Neuronal stem cell (in vitro differentiated cells): ENCODE measurements at places on chromosomes 11 and 22.

- no peak for DNase-seq
These were observed 65.5 kb downstream of the ARHGAP42 start for GRCh38 chr11:100752371-100753171.

DNA sequence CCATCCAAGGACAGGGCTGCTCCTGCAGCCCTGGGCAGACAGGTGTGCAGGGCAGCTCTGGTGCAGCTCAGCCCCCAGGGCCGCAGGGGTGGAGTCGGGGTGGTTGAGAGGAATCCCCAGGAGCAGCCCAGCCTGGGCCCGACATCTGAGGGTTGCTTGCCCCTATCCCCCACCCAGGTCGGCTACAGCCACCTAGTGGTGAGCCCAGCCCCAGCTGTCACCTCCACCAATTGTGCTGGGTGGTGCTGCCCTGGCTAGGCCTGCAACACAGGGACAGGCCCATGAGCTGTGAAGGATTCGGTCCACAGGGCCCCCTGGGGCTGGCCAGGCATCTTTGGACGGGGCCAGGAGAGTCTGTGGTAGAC, 29.6 kb downstream of the RTN4R start:
- peak; percentile 38 for DNase-seq

DNA sequence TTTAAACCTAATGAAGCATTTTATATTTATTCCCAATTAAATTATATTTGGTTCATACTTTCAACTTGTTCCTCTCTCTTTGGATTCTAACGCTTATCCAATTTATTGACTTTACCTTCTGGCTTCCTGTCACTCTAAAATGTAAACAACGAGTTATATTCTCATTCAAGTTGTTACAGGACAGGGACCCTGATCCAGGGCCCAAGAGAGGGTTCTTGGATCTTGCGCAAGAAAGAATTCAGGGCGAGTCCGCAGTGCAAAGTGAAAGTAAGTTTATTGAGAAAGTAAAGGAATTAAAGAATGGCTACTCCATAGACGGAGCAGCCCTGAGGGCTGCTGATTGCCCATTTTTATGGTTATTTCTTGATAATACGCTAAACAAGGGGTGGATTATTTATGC, 405.6 kb upstream of the API5 start:
- no peak for DNase-seq

DNA sequence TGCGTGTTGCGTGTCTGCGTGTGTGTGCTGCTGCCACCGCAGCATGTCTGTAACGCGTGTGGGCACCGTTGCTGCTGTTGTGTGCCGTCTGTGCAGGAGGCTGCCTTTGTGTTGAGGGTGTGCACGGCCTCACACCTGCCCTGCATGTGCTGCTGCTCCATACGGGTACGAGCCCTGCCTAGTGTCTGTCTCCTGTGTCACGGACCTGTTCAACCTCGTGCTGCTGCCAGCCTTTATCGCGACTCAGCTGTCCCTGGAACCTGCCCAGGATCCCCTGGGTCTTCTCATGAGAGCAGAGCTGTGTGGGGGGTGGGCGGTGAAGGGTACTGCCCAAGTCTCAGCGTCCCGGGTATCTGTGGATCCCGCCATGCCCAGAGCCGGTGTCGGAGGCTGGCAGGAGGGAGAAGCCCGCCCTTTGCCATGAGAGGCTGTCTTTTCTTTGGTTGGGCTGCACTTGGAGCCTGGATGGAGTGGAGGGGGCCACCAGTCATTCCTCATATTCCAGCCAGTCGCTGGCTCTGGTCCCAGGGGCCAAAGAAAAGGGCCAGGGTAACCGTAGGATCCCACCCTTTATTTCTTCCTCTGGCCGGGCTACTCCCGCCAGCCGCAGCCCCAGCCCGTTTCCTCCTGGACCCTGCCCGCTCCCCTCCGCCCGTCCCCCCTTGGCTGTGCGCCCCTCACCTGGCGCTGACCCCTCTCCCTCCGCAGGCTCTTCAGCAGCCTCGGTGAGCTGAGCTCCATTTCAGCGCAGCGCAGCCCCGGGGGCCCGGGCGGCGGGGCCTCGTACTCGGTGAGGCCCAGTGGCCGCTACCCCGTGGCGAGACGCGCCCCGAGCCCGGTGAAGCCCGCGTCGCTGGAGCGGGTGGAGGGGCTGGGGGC, 7.8 kb upstream of the ACR start:
- DNase-seq, result no peak

GRCh38 chr11:48036011-48036410, 55.7 kb downstream of the PTPRJ start:
- no peak for DNase-seq

- DNase-seq, result no peak
These were observed 92.7 kb downstream of the ETS1 start for GRCh38 chr11:128494418-128495332.

DNA sequence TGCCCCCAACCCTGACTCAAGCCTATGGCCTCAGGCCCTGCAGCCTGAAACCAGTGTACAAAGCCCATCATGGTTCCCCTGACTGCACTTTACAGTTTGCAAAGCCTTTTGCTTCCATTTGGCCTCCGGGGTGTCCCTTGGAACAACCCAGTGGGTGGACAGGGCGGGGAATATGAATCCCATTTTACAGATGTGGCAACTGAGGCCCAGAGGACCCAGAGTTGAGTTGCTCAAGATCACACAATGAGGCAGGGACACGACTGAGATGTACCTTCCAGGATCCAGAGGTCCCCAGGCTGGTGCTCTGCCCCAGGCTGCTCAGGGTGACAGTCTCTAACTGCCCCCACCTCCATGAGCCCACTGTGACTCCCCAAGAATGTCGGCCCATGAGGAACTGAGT, 5.4 kb upstream of the POLDIP3 start:
- DNase-seq, result no peak

GRCh38 chr11:74147199-74147929, 23.4 kb downstream of the C2CD3 start:
- DNase-seq, result no peak

DNA sequence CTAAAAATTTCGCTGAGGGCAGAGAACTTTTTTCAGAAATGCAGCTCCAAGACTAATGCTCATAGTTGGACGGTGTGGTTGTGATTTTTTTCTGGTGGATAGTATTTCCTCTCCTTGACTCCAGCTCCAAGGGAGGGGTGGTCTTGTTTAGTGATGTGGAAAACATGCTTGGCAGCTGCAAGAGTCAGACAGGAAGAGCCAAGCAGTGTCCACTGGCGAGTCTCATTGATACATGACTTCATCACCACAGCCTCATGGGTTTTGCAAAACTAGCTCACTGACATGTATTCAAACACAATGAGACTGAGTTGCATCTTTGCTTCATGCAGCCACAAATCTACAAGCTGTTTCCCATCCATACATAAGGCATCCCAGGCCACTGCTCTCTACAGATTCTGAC, 7.3 kb upstream of the KCNJ1 start:
- DNase-seq, result no peak

- no peak for DNase-seq
These were observed 599.1 kb upstream of the FAT3 start for GRCh38 chr11:91625495-91625894.

DNA sequence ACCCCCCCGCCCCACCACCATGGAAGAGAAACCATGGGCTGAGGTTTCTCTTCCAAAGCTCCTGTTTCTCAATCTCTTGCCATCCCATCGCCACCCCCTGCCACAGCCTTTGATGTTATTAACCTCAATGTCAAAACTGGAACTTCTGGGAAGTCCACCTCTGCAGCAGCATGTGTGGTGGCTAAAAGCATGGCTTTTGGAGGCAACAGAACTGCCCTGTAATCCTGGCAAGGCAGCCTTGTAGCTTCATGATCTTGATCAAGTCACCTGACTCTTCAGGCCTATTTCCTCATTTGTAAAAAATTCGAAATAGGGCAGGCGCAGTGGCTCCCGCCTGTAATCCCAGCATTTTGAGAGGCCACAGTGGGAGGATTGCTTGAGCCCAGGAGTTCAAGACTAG, 3.5 kb upstream of the COX8A start:
- no peak for DNase-seq

DNA sequence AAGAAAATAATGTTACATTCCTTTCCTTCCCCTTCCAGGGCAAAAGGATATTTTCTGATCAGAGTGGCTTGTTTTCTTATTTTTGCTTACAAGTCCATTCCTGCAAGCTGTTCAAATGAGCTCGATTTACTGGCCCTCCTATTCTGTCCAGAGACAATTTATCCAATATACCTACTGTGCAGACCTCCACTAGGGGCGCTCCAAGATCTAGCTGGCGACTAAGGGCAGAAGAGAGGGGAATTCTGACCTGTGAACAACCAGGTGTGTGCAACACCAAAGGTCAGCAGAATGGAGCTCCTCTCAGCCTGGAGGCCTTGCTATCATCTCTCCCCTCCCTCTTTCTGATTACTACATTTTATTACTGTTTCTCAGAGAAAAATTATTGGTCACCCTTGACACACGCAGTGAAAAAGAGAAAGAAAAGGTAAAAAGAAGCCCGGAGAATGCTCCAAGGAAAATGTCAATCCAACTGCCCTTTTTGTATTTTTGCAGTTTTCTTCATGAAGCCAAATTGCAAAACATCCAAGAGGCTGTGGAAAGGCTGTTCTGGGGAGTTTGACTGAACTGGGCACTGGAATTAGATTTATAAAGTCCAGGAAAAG, 3.2 kb downstream of the SEZ6L start:
- peak; percentile 36 for DNase-seq

- no peak for DNase-seq
These were observed 41.8 kb upstream of the PRR5 start for GRCh38 chr22:44660051-44660830.

- DNase-seq, result no peak
These were observed 695.7 kb downstream of the NELL1 start for GRCh38 chr11:21364866-21365624.

- no peak for DNase-seq
These were observed 35.4 kb downstream of the LARGE1 start for GRCh38 chr22:33884829-33885228.

- DNase-seq, result no peak
These were observed 19.1 kb downstream of the CD44 start for GRCh38 chr11:35157814-35158700.

- no peak for DNase-seq
These were observed 13.9 kb upstream of the NCF4 start for GRCh38 chr22:36846949-36847348.

DNA sequence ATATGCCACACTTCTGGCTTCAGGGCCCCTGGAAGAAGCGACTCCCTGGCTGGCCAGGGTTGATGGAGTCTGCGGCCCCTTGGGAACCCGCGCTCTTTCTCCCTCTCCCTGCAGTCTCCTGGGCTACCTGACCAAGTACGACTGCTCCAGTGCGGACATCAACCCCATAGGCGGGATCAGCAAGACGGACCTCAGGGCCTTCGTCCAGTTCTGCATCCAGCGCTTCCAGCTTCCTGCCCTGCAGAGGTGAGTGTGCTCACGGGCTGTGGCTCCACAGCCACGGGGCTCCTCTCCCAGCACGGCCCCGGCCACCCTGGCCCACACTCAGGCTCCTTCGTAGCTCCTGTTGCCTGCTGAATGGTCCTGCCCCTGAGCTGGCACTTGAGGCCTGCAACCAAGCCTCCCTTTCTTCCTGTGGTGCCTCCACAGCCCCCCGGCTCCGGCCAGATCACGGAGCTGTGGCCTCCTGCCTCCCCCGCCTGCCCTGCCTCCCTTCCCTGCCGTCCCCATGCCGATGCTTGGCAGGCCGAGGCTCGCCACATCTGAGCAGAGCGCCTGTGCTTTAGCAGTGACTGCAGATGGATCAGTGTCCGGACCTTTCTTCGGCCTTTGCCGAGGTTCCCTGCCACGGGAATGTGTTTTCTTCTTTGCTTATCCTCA, 36.2 kb upstream of the KRTAP5-7 start:
- no peak for DNase-seq

DNA sequence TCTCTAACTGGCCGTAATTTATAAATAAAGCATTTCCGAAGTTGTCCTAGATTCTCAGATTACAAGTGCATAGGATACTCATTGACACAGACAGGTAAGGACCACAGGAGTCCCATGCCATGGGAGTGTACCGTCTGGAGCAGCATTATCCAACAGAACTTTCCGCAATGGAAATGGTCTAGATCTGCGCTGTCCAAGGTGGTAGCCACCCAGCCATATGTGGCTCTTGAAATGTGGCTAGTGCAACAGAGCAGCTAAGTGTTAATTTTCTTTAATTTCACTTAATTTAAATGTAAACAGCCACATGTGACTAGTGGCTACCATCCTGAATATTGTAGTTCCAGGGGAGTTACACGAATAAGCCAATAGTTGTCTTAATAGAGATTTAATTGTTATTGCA, 71.3 kb downstream of the GALNT18 start:
- DNase-seq, result no peak

DNA sequence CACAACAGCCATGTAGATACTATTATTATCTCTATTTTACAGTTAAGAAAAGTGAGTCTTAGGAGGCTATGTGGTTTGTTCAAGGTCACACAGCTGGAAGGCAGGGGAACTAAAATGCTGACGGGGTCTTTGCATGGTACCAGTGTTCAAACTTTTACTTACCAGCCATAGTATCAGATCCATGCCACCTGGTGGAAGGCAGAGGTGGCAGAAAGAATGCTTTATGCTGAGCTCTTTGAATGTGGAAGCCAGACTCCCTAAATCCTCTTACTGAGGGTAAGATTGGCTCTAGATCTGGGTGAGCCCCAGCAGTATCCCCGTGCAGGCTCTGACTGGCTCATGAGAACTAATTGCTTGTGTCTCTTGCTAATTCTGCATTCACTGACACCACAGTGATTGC, 54.3 kb upstream of the NAV2 start:
- no peak for DNase-seq

- DNase-seq, result no peak
These were observed 91.8 kb upstream of the CD44 start for GRCh38 chr11:35047179-35047578.

DNA sequence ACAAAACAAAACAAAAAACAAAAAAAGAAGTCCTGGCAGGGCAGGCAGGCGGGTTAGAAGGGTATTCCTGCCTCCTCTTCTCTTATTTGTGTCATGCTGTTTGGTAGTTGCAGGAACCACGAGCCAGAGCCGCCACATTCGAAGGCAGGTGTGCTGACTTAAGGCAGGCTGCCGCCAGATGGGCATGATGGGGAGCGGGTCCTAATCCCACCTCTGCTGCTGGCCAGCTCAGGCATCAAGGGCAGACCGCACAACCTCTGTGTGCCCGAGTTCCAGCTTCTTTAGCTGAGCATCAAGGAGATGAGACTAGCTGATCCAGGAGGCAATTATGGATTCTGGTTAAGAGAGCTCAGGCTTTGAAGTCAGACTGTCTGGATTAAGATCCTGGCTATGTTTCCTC, 12.1 kb downstream of the OAF start:
- DNase-seq, result no peak

DNA sequence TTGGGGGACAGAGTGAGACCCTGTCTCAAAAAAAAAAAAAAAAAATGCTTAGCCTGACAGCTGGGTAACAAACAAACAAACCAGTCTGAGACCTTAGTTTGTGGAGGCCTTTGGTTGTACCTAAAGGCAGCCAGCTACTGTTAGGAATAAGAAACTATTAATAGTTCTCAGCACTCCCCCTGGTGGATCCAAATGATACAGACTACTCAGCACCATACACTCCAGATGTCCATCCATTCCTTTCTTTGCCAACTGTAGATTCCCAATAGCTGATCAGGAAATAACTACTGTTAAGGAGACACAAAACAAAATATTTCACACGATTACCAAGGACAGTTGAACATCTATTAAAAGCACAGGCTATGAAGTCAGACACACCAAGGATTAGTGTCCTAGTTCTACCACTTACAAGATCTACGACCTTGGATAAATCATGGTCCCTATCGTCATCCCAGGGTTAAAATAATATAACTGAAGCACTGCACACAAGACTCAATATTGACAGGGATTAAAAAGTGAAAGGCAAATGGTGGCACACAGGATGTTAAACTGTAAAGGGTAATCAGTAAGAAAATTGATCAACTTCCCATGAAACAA, 17.2 kb downstream of the CLDN25 start:
- DNase-seq, result no peak
